Stimulated activated CD8-positive, alpha-beta memory T cell treated with anti-CD3 and anti-CD28 coated beads, Interleukin-7, amount 100 ng/mL, for 4 hours (primary cell): ENCODE measurements at places on chromosomes 2 and 18.

DNA sequence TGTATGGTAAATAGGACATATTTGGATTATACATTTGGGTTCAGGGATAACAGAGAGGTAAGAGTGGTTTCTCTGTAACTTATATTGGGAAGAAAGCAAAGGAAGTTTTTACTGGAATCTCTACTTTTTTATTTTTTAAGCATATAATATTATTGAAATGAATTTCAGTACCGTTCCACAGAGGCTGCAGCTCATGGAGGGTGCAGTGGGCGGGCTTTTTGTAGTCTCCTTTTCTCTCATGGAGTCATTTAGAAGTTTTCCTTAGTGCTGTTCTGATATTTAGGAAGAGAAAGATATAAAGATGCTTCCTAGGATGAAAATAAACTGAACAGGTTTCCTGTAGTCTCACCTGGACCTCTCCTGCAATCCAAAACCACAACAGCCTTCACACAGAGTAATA lies 1153.3 kb upstream of the TMEFF2 start:
- DNase-seq = no peak

GRCh38 chr18:22493255-22493654 lies 75.5 kb upstream of the CTAGE1 start:
- DNase-seq = no peak

DNA sequence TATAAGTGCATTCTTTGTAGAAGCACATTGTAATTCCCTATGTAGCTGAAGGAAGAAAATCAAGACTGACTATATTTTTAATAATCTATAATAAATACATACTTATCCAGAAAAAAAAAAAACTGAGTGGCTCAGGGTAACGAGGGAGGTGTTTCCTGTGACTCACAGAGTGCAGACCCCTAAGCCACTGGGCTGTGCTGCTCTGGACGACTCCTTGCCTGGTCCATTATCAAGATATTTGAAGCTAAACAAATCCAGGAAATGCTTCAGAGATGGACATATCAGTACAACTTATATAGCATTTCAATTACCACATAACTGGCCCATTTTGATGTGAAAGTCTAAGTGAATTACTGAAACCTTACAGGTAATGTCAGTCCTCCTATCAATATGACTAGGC lies 80.6 kb downstream of the PIGN start:
- no peak for DNase-seq

GRCh38 chr2:128202791-128203190 lies 111.8 kb downstream of the UGGT1 start:
- DNase-seq = no peak

DNA sequence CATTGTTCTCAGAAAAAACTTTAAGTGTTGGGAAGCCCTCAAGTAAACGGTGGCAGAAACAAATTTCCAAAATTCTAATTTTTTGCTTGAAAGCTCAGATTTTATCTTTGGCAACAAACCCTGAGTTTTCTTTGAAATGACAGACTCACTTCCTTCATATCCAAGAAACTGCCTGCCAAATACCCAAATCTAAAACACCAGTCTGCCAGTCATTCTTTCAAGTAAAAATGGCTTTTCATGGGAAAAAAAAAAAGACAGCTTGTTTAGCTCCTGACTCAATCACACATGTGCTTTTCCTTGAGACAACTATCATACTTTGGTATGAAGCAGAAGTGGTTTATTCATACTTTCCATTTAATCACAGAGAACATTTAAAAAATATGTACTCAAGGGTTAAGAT lies 40.6 kb upstream of the CSRNP3 start:
- no peak for DNase-seq

GRCh38 chr2:68646303-68646702 lies 2.9 kb downstream of the PROKR1 start:
- DNase-seq = no peak

DNA sequence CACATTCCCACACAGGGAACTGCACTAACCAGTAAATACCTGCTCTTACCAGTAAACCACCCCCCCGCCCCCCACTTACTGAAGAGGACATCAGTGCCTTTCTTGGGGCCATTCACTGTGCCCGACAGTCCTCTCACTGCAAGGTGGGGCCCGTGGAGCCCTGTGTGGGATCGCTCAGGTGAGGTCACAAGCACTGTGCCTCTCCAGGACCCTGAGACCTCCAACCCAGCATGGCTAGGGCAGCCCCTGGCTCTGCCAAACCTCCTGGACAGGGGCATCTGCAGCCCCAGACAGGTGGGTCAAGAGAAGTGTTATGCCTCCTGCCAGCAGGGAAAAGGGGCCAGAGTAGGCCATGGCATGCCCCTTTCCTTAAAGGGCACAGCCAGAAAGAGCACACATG lies 6.7 kb upstream of the NEURL3 start:
- DNase-seq = no peak

GRCh38 chr2:59312967-59313940 lies 1072.1 kb upstream of the FANCL start:
- DNase-seq = no peak

- DNase-seq = no peak
Observed at GRCh38 chr2:29747786-29748470, 173.5 kb downstream of the ALK start.

DNA sequence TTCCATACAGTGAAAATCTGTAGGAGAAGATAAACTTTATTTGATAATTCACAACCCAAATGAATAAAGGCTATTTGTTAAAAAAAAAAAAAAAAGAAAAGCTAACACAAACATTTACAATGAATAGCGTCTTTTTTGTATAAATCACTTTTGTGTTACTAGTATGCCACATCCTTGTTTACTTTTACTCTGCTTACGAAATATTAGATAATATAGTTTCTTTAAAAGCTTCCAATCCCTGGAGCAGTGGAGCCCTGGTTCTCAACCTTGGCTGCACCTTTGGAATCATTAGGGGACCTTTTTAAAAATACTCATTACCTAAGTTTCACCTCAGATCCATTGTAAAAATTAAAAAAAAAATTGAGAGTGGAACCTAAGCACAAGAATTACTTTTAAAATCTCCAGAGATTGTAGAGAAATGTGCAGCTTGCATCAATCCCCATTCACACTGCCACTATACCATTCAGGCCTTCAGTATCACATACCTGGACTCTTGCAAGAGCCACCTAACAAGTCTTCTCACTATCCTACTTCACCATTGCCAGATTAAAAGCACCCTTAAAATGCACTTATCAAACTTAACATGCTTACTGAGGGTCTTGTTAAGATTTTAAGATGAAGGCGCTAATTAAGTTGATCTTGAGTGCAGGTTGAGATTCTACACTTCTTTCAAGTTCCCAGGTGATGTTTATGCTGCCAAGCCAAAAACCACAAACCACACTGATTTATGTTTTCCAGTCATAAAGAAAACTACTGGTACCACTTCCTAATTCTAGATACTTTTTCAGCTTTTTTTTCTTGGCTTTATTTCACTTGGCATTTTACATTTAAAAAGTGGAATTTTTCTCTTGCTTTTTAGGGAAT lies 59.7 kb upstream of the ZC3H15 start:
- no peak for DNase-seq

DNA sequence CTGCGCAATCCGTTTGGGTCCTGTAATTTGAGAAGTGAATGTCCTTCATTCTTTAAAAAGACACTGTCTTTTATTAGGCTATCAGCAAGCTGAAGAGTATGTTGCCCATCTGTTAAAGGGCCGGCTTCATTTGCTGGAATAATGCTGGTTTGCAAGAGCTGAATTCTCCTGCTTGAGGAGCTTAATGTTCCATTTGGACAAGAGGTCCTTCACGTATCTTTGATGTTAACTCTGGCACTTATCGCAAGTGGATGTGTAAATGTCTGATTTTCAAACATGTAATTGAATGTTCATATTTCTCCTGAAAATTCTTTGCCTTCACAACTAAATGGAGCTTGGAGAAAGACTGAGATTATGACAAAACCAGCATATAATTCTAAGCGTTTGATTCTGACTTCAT lies 280.8 kb upstream of the NRP2 start:
- no peak for DNase-seq
